ENCODE measurements at places on chromosomes 3 and 15.

GRCh38 chr3:174232658-174233429 lies 626.3 kb upstream of the NAALADL2 start:
- no peak for DNase-seq

GRCh38 chr3:39271363-39271914 lies 8.4 kb downstream of the CX3CR1 start:
- DNase-seq = no peak

DNA sequence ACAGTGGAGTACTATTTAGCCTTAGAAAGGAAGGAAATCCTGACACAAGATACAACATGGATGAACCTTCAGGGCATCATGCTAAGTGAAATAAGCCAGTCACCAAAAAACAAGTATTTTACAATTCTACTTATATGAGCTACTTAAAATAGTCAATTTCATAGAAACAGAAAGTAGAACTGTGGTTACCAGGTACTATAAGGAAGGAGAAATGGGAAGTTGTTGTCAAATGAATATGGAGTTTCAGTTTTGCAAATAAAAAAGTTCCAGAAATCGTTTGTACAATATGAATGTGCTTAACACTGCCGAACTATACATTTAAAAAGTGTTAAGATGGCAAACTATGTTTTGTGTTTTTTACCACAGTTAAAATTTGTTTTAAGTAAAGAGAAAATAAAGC lies 26.8 kb downstream of the TRANK1 start:
- DNase-seq = no peak

DNA sequence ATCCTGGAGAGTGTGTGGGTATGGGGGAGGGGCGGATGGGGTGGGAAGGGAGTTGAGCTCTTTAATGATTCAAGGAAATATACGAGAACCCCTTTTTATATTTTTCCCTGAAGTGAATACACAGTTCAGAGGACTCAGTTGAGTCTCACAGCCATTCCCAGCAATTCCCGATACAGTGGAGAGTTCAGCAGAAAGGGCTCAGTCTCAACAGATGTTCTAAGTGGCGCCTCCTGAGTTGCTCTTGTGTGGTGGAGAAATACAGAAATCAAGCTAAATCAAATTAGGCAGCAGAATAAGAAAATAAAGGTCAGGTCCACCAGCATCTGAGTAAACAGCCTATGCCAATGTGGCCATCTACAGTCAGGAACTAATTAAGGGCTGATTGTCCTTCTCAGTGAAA lies 372.1 kb downstream of the NR2F2 start:
- DNase-seq = no peak

DNA sequence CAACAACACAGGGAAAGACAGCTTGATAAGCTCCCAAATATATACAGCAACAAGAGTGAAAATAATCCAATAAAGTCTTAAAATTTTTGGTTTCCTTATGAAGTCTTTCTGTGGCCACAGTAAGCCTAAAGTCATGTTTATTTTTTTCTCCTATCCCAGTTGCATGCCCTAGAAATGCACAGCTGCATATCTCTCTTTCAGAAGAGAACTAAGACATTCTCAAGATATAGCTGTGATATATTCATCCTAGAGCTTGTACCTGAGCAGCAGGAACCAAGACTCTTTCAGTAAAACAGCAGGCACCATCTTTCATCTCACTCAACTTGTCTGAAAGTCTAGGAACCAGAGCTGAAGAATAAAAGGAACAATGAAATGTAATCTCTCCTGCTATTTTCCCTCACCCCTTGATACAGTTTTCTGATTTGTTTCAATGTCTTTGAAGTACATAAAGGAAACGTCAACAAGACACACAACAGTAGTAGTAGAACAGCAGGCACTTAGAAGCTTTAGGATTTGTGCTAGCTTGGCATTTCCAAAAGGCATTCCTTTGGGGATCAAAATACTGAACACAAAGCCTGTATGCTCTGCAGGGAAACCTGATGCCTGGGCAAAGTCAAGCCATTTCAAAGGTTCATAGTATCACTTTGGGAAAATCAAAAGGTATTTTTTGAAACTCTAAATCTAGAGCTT lies 536.8 kb downstream of the PYDC2 start:
- no peak for DNase-seq

DNA sequence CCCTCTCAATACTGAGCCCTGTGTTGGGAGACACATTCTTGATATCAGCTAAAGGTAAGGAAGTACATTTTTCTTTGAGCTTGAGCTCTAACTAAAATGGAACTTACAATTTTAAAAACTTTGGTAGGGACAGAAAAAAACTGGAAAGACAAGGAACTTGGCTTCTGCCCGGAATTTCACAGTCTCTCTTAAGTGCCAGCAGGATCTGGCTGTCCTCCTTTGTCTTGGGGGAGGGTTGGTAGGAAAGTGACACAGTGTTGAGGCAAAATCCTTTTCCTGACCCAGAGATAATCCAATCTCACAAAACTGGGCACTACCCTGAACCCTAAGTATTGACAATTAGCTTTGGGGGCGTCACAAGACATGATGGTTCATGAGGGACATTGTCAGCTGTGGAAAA lies 45.3 kb downstream of the ZPLD1 start:
- no peak for DNase-seq

GRCh38 chr3:133477487-133477886 lies 77.6 kb downstream of the BFSP2 start:
- DNase-seq = no peak

- DNase-seq = no peak
Observed at GRCh38 chr3:20488151-20488550, 302.1 kb upstream of the SGO1 start.

- no peak for DNase-seq
Observed at GRCh38 chr3:51378065-51378464, 7.0 kb upstream of the MANF start.

DNA sequence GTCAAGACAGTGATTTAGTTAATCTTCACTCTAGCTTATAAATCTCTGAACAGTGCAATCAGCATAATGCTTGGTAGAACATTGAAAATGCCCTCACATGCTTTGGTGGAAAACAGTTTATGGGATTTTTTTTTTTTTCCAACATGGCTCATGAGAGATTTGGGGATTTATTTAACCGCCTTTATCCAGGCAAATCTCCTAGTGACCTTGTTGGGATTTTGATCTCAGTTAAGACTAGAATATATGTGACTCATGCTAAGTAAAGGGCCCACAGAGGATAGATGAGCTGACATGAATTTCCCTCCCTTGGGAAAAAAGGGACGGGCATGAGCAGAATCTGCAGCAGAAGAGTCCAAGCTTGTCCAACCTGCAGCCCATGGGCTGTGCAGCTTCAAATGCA lies 18.7 kb downstream of the LRTM1 start:
- DNase-seq = no peak

Measured in activated CD8-positive, alpha-beta memory T cell treated with anti-CD3 and anti-CD28 coated beads for 1 hour (primary cell).